Activated CD4-positive, alpha-beta T cell treated with anti-CD3 and anti-CD28 coated beads, Interleukin-2, amount 50 U/mL, for 1 hour (primary cell): ENCODE measurements at places on chromosomes 16 and 17.

DNA sequence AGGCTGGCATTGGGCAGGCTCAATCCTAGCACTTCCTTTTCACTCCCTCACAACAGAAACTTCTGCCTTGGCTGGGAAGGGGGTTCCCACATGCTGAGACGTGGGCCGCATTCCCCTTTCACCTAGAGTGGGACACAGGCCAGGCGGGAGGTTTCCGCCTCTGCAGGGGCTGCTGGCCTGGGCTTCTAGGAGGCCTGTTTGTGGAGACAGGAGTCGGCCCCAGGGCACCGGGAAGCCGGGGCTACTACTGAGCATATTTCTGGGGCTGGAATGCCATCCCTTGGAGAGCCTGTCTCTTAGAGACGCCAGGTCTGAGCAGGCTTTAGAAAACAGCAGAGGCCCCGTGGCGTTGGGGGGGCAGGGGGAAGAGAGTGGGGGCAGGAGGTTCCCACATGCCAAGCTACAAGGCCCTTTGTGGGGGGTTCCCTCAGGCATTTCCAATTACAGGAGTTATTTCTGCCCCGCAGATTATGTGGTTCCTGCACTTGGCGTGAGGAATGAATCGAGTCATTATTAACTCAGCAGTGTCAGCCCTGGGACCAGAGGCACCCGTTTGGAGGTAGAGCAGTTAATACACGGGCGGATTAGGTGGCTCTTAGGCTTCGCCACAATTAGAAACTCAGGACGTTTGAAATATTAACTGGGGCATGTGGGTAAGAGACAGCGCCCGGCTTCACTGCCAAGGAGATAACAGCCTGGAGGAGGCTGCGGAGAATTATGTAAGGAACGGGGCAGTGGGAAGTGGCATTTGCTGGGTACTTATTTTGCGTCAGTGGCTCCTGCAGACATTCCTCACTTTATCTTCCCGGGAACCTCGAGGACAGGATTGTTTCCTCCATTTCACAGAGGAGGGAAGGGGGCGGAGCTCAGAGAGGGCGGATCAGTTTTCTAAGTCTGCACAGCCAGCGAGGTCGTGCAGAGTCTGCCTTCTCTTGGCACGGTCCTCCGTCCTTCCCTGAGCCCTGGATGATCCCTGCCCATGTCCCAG, 162.5 kb downstream of the MAF start:
- DNase-seq: no peak

- no peak for DNase-seq
Measured at GRCh38 chr16:3575491-3575890, 1.7 kb downstream of the NLRC3 start.

- no peak for DNase-seq
Measured at GRCh38 chr17:80671039-80671824, 126.6 kb downstream of the RPTOR start.

DNA sequence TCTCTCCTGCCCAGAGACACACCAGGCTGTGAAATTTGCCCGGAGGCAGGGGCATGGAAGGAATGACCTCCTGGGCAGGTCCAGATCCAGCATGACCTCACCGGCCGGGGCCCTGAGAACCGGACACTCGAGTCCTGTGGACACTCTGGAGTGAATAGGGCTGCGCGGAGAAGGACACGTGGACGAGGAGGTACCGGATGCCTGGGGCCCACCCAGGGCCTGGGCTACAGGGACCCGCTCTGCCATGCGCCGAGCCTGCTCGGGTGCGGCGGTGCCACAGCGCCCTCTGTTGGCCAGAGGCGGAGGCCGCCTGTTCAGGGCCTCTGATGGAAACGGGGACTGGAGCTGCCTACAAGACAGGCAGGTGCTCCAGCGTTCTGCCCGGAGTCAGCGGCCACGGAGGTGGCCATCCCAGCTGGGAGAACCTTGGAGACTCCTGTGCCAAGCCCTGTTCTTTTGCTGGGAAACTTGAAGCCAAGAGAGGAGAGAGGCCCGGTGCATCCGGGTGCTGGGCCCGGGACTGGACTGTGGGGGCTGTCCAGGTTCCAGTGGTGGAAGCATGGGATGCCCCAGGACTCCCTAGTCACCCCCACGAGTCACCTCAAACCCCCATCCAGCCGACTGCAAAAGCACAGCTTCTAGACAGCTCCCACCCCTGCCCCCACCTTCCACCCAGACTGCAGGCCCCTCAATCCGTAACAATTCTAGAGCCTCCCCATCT, 19.3 kb upstream of the NXPH3 start:
- DNase-seq: peak; percentile 81

GRCh38 chr17:66750116-66750515, 84.8 kb upstream of the CACNG5 start:
- no peak for DNase-seq

DNA sequence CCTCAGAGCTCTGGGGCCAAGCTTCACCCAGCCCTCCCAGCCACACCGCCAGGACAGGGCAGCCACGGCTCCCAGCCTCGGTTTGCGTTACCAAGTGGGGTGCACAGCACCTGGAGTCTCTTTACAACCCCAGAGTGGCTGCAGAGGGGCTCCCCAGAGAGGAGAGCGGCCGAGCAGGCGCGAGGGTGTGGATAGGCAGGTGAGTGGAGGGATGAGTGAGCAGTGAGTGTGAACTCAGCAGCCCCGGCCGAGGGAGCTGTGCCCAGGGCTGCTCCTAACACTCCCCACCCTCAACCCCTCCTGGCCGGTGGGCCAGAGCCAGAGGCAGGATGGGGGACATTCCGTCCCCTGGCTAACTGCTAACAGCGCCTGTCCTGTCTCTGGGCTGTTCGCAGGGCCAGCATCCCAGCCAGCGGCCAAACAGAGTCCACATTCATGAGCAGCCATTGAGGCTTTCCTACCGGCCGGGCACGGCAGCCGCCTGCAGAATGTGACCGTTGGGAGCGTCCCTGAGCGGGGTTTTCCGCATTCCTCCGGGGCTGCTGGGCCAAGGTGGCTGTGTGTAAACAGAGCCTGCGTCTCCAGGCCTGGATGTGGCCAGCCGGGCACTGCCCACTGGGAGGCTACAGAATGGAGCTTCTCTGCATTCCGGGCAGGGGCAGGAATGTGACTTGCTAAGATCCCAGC, 5.3 kb downstream of the ZNF469 start:
- DNase-seq: no peak

DNA sequence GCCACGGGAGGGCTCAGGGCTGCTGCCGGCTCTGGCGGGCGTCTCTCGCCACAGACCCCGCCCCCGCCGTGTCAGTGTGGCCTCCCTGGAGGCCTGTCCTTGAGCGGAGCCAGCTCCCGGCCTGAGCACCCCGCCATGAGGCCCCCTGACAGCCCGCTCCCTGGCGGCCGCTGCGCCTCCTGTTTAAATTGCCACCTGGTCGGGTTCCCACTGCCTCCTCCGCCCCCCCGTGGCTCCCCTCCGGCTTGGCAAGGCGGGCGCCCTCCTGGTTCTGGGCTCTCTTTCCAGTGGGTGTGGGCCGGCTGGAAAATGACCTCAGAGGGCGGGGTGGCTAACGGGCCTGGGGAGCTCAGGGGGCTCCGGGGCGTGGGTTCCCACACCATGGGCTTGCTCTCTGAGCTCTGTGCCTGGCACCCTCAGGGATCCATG, 42.1 kb upstream of the SSTR5 start:
- DNase-seq: no peak

DNA sequence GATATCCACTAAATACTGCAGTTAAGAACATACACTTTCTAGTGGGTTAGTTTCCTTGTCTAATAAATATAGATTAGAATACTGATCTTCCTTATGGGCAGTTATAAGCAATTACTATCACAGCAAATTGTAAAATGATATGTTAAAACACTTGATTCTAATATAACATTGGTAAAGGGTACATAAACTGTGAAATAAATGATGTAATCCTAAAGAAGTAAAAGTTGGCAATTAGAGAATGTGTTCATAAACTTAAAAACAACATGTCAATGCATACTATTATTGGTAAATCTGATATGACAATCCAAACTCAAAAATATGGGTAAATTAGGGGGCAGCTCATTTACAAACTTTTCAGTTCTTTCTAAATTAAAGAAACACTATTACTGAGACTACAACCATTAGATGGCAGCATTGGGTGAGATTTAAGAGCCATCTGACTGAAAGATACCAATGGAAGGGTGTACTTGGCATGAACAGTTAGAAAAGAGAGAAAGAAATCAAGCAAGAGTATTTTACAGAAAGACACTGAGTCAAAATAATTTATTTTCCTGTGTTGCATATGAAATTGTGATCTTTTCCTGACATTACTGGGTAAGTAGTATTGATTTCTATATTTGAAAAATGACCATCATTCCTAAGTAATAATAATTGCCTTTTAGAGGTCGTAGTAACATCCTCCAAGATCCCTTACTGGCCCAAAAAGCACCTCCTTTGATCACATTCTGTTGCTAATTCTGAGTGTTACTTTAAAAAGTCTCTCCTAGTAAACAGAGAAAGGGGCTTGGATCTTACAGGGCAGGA, 119.6 kb downstream of the SPAG9 start:
- no peak for DNase-seq

- DNase-seq: no peak
Measured at GRCh38 chr16:49701065-49701685, 154.7 kb downstream of the ZNF423 start.

DNA sequence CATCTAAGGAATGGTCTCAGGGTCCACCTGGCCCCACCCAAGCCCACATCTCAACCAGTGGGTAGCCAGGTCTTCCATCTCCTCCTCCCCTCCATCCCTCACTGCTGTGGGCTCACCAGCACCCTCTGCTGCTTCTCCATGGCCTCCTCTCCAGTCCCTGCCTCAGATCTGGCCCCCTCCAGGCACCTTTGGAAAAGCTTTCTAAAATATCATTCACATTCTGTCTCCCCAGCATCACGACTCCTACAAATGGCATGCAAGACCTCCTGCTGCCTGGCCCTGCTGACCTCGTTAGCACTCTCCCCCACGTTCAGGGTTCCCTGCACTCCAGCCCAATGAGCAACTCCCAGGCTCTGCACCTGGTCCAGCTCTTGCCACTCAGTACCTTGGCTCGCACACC, 13.7 kb downstream of the GLP2R start:
- no peak for DNase-seq

DNA sequence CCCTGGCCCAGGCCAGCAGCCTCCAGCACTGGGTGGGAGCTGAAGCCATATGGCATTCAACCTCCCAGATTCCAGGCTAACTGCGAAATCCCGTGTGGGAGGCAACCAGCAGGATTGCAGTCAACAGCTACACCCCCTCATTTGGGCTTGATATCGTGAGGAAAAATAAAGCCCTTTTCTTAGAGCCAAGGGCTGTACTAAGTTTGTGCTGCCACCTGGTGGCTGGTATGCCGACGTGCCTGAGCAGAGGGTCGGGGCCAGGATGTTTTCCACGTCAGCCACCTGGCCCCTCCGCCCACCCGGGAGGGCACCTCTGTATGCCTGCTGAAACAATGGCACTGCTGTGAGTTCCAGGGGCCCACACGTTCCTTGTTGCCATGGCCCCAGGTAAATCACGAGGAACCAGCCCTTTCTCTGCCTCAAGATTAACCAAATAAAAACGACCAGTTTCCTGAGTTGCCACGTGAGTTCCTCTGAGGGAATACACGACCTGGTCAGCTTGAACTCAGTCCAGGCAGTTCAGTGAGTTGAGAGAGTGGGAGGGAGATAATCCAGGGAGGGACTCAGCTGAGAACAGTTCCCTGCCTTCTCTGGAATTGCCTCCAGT, 9.0 kb downstream of the TMEM98 start:
- peak; percentile 63 for DNase-seq

DNA sequence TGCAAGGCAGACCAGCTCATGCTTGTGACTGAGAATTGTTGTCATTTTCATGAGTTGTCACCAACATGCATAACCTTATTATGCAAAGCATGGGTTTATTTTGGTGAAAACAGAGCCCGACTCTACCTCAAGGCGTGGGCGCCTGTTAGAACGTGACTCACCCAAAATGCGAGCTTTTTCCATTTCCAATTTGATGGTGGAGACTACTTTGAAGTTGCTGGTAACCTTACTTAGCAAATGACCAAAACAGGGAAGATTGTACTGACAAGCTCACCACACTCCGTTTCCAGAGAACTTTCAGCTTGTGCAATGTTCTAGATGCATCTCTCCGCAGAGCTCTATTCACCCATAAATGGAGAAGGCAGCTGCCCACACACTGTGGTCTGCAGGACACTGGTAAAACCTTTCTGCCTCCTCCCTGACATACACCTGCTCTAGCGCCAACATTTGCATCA, 284.5 kb downstream of the MAF start:
- DNase-seq: no peak

DNA sequence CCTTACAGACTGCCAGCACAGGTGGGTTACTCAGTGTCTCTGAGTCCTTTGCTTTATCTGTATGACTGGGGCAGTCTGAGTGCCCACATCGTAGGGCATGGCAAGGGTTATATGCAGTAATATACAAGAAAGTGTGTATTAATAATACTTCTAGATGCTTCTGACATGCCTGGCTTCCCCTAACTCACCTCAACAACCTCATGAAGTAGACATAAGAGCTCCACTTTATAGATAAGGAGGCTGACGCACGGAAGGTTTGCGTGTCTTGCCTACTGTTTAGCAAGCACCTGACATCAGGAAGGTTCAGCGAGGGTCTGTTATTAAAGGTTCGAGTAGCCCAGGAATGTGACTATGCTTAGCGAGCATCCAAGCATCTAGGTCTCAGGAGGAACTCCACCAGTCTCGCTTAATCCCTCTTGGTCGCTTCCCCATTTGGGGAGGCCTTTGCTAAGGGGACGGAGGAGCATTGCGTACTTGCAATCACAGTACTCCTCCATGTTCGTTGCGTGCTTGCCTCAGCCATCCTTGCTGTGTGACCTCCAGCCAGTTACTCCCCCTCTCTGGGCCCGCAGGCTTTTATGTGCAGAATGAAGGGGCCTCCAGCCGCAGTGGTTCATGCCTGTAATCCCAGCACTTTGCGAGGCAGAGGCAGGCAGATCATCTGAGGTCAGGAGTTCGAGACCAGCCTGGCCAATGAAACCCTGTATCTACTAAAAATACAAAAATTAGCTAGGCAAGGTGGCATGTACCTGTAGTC, 1.6 kb downstream of the KCNG4 start:
- no peak for DNase-seq

DNA sequence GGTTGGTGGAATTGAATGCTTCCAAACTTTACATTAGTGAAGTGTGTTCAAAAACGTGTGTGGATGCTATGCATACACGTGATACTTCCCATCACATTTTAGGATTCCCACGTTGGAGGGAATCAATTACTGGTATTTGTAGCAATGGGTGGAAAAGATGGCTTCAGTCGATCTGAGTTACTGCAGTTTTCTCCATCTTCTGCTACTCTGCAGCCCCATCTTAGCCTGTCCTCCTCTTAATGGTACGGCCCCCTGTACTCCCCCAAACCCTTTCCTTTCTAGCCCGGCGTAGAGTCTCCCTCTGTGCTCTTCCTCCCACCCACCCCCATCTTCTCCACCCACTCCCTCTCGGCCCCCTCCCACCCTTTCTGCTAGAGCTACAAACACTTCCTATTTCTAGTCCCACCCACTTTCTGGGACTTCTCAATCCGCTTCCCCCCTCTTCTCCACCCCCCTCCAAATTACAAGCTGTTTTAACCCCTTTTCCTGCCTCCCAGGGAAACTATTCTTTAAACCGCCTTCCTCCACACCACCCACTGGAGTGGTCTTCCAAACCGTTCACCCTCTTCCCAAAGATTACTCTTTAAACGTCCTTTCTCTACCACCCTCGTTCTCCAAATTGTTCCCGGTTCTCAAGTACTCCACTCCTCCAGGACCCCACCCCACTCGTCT, 1.1 kb downstream of the CHTF8 start:
- DNase-seq: no peak

GRCh38 chr16:50275428-50276325, 9.3 kb downstream of the ADCY7 start:
- no peak for DNase-seq

GRCh38 chr17:4175921-4176807, 33.2 kb downstream of the CYB5D2 start:
- peak; percentile 44 for DNase-seq
